GM13977 (cell line): ENCODE measurements at places on chromosomes 2 and 18.

GRCh38 chr2:141570474-141571131 lies 560.2 kb downstream of the LRP1B start:
- DNase-seq, result no peak

- DNase-seq, result peak; percentile 96
Measured at GRCh38 chr2:27428213-27428977, at the start of gene NRBP1. Gene NRBP1 (plus strand): TSS chr2:27428631. CDS start chr2:27433274, 4,643 bp downstream.

- no peak for DNase-seq
Measured at GRCh38 chr2:36337354-36337753, 18.2 kb upstream of the CRIM1 start.

DNA sequence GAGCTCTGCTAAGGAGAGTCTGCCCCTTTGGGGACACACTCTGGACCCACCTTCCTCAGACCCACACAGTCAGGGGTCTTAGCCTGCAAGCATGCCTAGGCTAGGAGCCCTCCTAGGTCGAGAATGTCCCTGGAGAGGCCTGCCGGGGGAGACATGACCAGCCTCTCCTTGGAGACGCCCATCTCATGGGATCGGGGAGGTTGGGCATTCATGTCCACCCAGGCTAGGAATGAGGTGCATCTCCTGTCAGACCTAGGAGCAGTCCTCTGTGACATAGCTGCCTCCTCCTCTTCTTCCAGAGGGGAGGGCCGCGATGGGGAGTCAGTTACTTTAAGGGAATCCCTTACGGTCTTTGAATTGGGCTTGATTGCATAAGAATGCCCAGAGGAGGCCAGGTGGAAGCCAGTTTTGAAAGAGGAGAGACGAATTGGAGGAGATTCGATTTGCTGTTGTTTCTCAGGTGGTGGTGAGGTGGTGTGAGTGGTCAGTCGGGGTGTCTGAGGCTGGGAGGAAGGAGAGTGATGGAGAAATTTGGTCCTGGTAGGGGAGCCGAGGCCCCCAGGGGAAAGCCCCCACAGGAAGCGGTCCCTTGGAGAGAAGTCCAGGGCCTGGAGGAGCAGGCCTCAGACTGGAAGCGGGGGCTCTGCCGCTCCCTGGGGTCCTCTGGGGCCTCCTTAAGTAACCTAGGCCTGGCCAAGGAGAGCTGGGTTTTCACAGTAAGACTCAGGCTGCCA lies 241.3 kb downstream of the DYSF start:
- DNase-seq, result no peak

- no peak for DNase-seq
Measured at GRCh38 chr2:152924722-152925121, 206.3 kb downstream of the ARL6IP6 start.

- no peak for DNase-seq
Measured at GRCh38 chr2:162127422-162127821, 24.6 kb downstream of the GCG start.

DNA sequence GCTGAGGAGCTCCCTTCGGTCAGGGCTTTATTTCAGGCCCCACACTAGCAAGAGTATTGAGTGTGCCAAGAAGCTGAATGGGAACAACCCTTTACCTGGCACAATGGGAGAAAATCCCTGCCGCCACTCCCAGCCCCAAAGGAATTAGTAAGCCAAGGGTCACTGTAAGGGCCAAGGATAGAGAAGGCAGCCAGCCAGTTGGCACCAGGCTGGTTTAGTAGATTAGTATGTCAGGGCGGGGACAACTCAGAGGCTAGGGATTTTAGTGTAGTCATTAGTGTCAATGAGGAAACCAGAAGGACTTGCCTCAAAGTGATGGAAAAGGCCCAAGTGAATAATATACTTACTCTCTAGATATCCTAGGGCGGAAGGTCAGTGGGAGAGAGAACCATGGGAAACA lies 34.9 kb upstream of the CYP26B1 start:
- DNase-seq, result no peak

- DNase-seq, result no peak
Measured at GRCh38 chr2:220144411-220144810, 517.0 kb downstream of the SLC4A3 start.
